ENCODE measurements at places on chromosomes 16 and 17. TPM values are rescaled to one million over a fixed set of nuclear protein-coding genes. Genes with fewer than 3 reads are reported as not detected.

The SLC22A31 gene
- not detected for total RNA-seq

The IGF2BP1 gene
- total RNA-seq, result 0.05 TPM

The TAC4 gene
- total RNA-seq, result not detected

The CCP110 gene
- 19.2 TPM for total RNA-seq

The GAS2L2 gene
- not detected for total RNA-seq

The SPEM2 gene
- not detected for total RNA-seq

The KRT27 gene
- total RNA-seq, result not detected

The HOXB6 gene
- total RNA-seq, result 6.7 TPM

The PLXDC1 gene
- total RNA-seq, result 16.0 TPM

DNA sequence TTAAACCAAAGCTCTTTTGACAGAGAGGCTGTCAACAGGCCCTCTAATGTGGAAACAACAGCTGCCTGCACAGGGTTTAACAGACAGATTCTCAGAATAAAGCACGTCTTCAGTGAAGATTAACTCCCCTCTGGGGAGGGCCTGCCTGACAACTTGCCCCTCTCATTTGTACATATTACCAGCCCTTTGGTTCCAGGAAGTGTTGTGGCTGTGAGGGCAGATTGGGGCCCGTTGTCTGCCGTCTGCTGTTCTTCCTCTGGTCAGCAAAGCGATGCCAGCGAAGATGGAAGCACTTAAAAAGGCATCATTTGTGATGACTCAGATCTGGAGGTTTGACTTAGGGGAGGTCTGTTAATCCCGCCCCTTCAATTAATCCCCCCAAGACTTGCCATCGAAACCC, 177.0 kb upstream of the IRX6 start:
- DNase-seq, result no peak

DNA sequence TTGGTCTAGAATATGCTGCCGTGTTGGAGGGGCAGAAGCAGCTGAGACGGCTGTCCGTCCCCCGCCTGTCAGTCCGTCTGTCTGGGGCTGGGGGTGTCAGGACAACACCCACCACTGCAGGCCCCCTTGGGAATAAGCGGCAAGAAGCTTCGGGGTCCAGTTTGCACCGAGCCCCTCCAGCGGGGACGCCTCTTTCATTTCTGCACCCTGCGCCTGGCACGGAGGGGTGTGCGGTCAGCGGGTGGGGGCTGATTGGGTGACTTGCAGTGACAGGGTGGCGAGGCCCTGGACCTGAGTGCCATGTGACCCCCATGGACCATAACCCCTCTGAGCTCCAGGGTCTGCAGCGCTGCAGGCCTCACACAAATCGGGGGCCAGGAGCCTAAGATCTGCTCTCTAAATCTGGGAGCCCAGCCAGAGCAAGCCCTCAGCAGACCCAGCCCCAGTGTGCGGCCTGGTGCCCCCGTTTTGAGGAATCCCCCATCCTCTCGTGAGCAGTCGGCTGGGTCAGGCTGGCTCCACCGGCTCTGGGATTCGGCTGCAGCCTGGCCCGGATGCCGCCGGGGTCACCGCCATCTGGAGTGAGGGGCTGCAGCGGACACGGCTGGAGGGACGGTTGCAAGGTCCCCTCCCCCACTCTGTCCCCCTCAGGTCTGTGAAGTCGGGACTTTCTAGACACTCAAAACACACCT, 8.3 kb downstream of the CBFA2T3 start:
- DNase-seq, result no peak

GRCh38 chr16:21284414-21284813, 6.3 kb upstream of the CRYM start:
- DNase-seq, result no peak

- DNase-seq, result no peak
Observed at GRCh38 chr16:87721622-87722585, 43.9 kb downstream of the KLHDC4 start.

- DNase-seq, result no peak
Observed at GRCh38 chr17:35548978-35549377, 11.5 kb upstream of the SLFN12L start.

- no peak for DNase-seq
Observed at GRCh38 chr17:40452921-40453378, 9.7 kb downstream of the IGFBP4 start.

- DNase-seq, result no peak
Observed at GRCh38 chr16:84585886-84586285, 32.0 kb downstream of the COTL1 start.

DNA sequence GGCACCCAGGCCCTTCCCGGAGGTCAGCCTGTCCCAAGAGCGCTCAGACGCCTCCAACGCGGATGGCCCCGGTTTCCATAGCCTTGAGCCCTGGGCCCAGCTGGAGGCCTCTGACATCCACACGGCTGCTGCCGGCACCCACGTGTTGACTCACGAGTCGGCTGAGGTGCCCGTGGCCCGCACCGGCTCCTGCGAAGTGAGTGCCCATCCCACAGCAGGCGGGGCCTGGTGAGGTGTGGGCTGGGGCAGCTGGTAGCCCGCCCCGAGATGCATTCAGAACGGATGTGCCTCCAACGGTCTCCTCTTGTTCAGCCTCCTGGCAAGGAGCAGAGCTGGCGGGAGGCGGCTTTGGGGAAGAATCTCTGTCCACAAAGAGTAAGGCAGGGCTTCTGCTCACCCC, 2.7 kb downstream of the WDR90 start:
- no peak for DNase-seq

DNA sequence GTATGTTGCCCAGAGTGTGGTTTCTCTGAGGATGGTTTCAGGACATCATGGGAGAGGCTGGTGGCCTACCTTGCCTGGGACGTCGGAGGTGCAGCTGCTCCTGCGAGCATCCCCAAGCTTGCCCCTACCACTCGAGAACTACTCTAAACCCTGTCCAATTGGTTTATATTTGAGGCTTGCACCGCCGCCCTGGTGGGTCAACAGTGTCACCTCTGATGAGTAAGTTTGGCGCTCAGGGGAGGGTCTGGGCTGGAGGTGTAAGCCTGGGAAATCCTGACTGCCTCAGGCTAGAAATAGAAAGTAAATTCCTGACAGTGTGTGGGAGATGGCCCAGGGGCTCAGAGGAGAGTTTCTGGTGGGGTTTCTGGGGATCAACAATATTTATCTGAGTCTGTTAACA, 48.2 kb downstream of the CCDC42 start:
- no peak for DNase-seq

DNA sequence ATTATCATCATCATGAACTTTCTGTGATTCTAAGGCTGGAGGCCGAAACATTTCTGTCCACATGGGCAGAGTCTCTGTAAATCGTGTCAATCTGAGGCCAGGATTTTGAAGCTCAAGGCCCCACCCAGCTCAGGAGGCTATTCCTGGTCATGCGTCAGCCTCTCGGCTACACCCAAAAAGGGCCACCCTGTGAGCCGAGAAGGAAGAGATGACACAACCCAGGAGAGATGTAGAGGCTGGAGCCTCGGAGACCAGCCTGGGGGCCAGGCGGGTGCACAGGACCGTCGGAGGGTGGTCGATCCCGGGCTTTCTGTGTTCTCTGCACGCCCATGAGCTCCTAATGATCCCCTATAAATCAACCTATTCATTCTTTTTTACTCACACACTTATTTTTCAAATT, 1.1 kb upstream of the CACNG1 start:
- no peak for DNase-seq

DNA sequence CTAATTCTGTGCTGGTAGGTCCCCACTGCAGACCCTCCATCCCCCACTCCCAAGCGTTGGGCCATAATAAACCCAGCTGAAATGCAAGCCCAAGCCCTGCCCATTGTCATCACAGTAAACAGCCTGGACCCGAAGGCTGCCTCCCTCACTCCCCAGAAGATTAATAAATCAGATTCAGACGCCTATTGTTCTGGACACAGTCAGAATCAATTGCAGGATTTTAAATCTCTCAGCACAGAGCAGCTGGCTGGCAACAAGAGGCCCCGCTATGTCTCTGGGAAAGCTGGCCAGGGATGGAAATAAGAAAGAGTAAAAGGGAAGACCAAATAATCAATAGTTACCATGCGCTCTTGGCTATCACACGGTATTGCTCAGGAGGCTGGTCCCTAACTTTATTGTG, 93.9 kb downstream of the C17orf67 start:
- no peak for DNase-seq

GRCh38 chr17:46176975-46177374, 16.3 kb downstream of the KANSL1 start:
- no peak for DNase-seq
